ENCODE measurements at places on chromosomes 2 and 18.

- DNase-seq = no peak
Measured at GRCh38 chr2:108942888-108943287, 46.1 kb downstream of the EDAR start.

DNA sequence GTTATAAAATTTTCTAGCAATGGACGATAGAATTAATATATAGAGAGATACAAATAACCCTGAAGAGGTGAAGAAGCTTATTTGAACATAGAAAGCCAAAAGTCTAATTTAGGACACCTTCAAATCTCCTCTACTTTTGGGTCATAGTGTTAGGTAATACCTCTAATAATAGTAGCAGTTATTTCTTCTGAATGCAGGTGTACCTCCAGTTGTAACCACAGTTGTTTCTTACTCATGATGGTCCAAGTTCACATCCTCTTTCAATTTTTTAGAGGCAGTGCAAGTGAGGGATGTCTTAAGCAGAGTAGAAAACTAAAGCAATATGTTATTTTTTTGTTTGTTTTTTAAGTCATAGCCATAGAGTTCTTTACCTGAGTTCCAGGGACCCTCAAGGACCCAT, 429.5 kb downstream of the CCDC85A start:
- no peak for DNase-seq

DNA sequence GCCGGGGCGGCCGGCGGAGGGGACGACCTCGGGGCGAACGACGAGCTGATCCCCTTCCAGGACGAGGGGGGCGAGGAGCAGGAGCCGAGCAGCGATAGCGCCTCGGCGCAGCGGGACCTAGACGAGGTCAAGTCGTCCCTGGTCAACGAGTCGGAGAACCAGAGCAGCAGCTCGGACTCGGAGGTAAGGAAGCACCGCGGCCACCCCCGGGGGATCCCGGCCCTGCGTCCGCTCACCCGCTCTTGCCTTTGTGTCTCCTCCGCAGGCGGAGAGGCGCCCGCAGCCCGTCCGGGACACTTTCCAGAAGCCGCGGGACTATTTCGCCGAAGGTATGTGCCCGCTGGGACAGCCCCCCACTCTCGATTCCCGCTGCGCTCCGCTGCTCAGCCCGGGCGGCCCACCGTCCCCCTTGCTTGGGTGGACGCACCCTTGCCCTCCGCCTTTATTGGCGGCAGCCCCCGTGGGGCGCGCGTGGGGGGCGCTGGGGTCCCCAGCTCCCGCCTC, 611 bp downstream of the TCF7L1 start:
- DNase-seq = peak; percentile 62

DNA sequence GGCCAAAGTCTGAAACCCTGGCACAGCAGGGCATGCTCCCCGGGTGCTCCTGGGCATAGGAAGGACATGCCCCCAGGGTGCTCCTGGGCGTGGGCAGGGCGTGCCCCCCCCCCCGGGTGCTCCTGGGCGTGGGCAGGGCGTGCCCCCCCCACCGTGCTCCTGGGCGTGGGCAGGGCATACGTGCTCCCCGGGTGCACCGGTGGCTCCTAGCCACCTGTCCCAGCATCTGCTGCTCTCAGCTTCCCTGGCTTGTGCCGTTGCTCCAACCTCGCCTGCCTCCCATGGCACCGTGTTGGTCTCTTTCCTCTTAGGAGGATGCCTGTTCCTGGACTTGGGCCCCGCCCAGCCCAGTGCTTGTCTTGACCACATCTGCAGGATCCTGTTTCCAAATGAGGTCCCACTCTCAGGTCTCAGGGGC, 95.6 kb upstream of the CTDP1 start:
- DNase-seq = no peak

DNA sequence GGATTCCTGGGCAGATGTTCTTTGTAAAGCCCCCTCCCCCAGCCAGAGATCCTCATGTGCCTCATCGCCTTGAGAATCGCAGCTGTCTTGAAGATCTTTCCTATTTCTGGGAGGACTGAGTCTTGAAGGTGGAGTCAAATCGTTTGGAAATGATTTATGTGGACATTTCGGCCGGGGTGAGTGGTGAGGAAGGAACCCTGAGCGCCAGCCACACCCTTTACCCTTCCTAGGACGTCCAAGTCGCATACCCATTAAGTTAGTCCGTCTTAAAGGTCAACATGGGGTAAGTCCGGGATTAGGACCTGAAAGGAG, 84.9 kb upstream of the ZCCHC2 start:
- DNase-seq = no peak

DNA sequence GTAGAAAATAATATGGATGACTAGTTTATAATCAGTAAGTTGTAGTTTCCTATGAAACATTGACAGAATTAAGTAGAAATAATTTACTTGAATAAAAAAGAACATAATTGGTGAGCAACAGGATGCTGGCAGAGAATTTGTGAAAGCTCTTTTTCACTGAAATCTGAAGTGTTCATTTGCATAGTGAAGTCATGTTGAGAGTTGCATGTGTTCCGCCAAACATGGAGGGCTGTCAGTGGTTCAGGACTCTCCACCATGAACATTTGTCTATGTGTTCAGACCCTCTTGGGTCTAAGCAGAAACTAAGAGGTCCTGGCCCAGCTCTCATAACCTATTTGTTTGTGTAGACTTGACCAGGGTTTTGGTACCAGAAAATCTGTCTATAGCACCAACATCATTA, 182.5 kb upstream of the LINC00305 start:
- DNase-seq = no peak
